ENCODE measurements at places on chromosomes 5 and 9.

- no peak for DNase-seq
Observed at GRCh38 chr9:120212153-120212852, 367.7 kb downstream of the CDK5RAP2 start.

DNA sequence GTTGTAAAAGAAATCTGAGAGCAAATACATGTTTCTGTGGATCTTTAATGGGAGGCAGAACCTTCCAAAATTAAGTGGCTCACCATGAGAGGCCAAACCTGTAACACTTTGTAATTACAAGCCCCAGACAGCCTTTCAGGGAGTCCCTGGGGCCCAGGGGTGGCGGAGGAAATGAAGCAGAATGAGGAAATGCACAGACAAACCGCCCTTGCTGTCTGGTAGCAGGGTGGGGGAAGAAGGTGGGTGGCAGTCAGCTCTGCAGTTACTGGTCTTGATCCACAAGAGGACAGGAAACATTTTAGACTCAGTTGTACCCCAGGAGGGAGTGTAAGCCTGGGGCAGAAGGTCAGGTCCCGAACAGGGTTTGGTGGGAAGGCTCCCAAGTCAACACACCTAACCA lies 6.5 kb downstream of the ARL14EPL start:
- DNase-seq, result no peak

DNA sequence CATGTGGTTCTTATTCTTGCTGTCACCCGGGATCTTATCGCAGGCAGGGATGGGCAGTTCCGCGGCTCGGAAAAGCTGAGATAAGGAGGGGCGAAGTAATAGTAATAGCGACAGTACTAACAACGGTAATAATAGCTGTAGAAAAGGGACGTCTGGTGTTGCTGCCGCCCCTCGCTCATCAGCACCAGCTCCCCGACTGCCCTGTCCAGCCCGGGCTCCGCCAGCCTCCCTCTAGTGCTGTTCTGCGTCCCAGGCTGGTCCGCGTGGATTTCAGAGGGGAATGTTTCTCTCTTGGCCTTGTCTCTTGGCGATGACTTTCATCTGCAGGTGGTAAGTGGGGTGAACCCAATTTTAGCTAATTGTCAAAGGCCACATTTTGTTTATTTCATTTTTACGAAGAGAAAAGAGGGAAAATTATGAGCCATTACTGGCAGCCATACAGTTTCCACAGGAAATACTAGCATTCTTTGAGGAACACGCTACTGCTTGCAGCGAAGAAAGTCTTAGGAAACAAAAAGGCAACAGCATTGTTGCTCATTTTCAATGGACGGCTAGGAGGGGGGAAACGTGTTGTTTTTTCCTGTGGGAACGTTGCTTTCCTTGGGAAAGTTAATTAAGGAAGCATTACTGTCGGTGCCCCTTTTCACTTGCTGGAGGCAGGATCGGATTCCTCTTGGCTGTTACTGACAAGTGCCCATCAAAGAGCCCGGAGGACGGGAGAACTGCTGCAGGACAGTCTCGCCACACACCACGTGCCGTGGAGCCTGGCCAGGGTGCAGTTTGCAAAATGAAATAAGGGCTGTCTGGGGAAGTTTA lies 762 bp downstream of the SNCAIP start:
- no peak for DNase-seq

DNA sequence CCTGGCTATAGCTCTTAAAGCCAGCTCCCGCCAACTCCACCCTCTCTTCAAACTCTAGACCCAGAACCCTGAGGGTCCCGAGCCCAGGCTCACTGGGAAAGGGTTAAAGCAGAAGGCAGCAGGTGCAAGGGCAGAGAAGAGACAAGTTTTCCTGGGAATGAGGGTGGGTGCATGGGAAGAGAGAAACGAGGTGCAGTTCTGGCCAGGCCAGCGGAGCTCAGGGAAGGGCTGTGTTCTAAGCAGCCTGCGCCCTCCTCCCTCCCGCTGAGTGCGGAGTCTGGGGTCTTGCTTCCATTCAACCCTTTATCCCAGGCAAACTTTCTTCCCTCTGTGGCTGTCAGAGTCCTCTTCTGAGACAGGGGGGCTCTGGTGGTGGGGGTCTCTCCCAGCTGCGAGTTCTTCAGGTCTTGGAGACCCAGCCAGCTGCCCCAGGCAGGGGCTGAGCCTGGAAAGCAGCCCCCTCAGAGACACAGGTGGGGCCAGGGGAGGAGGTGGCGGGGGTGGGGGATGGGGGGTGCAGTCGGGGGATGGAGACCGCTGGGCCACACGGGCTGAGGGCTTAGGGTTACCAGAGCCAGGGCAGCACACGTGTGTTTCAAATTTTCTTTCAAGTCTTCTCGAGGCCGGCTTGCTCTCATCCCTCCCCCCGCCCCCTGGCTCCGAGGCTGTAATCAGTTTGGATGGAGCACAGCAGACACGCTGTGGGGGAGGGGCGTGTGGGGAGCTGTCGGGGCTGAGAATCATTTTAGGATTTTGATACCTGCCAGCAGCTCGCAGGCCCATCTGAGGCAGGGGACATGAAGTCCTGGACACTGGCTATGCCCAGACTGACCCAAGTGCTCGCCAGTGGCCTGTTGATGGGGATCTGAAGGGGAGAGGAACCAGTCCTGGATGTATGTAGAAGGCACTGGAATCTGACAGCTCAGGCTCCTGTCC lies 169.6 kb upstream of the SMIM23 start:
- no peak for DNase-seq

DNA sequence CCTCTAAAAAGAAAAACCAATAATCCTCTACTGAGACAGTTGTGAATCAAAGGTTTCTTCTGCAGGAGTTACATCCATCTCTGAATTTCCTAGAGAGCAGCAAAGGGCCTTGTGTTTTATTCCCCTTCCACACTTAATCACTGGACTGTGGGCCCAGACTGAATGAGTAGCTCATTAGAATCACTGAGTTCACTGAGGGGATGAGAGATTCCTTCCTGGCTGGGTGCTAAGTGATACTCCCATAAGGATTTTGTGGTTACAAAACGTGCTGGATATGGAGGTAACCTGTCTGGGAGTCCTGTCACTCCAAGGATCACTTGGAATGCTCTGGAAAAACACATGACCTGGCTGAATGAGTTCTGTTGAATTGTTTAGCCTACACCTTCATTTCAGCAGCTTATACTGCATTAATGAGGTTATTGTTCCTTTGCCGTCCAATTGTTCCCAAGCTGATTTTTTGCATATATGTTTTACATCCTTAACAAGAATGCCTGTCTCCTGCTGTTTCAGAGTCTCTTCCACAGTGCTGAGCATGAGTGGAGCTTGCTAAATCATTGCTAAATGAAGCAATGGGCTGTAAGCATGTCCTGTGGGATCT lies 82.9 kb downstream of the MEF2C start:
- DNase-seq, result no peak

DNA sequence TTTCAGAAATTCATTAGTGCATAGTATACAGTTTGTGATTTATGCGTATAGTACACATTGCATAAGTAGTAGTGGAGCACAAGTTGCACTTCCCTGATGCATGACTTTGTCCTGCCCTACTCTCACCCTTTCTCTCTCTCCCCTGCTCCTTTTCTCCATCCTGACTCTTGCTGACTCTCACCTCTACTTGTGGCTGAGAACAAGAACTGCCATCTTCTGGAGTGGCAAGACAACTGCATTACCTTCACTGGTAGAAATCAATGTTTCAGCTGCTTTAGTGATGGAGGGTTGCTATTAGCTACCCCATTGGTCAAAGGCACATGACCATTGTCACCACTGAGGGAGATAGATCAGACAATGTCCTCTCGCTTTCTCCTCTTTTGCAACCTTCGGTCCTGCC lies 26.9 kb downstream of the SPEF2 start:
- no peak for DNase-seq

DNA sequence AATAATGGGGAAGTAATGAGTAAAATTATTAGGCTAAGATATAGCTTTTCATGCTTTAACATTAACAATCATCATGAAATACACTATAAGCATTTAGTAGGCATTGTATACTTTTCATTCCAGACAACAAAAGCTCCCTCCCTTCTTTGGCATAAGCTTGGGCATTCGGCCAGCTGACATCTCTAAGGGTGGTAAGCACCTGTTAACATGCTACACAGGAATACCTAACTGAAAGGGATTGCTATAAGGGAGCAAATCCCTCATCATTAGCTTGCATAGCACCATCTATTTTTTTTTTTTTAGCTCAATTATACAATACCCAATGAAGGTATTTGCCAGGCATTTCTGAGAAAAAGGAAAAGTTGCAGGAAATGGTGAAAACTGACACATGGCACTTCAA lies 16.6 kb downstream of the STRBP start:
- DNase-seq, result no peak

DNA sequence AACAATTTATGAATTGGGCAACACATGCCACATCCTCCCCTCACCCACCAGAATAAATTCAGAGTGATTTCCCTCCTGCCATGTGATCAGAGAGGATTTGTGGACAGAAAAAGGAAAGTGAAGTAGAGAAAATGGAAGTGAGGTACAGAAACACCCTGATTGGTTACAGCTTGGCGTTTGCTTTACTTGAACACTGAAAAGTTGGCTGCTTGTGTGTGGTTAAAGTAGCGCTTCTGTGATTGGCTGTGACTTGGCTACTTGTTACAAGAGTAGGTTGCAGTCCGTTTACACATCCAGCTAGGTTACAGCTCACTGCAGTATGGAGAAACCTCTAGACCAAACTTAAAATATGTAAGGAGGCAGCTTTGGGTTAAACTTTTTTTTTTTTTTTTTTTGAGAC lies 205.2 kb upstream of the ZNF608 start:
- no peak for DNase-seq

Measured in HL-60 (cell line).